A673 (cell line): ENCODE measurements at places on chromosomes 2 and 18. TPM values are rescaled to one million over a fixed set of nuclear protein-coding genes. Genes with fewer than 3 reads are reported as not detected.

FAM110C gene
- total RNA-seq, result 1.2 and 2.6 TPM in 2 replicates

UBR3 gene
- total RNA-seq, result 48.9 and 51.7 TPM in 2 replicates

DNA sequence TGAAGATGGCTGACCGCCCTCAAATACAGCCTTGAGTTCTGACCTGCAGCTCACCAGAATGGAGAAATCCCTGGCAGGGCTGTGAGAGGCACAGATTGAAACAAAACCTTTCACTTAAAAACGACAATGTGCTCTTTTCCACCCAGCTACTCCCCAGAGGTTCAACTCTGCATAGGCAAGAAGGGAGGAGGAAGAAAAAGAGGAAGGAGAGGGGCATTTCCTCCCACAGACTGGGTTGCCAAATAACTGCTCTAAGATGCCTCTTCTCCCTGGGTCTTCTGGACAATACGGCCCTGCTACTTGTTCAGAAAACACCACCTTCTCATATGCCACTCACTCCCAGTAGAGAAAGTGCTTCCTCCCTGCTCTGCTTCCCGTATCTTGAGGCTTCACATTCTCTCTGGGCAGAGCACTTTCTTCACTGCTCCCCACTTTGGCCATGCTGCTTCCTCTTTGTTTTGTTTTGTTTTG is 136.4 kb upstream of the SLC1A4 start:
- H3K27me3 ChIP-seq, result no peaks in the 10 kb centered on the region
- no peak overlapping the region for H3K27ac ChIP-seq
- H3K36me3 ChIP-seq, result no peaks in the 10 kb centered on the region
- no peak for DNase-seq
- peaks cover 5% of the 10 kb centered on the region for H3K4me1 ChIP-seq

DNA sequence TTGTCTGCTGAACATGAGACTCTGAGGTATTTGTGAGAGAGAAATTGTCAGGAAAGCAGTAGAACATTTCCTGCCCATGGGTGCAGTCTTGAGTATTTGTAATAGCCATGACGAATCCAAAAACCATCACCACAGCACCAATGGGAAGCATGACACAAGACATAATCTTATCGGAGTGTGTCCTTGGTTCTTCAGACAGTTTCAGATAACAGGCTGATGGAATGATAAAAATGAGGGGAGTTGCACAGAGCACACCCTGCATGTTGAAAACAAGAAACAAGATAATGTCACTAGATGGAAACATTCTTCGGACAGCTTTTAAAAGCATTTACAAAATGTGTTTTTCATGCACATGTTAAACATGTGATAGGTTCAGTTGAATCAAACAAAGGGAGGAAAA is 56.9 kb downstream of the SLC38A11 start:
- no peak overlapping the region for H3K27ac ChIP-seq
- H3K4me3 ChIP-seq, result no peak overlapping the region
- H3K36me3 ChIP-seq, result no peaks in the 10 kb centered on the region
- H3K4me1 ChIP-seq, result peaks cover 35% of the 10 kb centered on the region

GRCh38 chr2:232473467-232473890 is 14.2 kb downstream of the ECEL1 start:
- DNase-seq, result peak; percentile 79
- H3K27ac ChIP-seq, result no peak overlapping the region
- H3K4me1 ChIP-seq, result no peaks in the 10 kb centered on the region
- no peak overlapping the region for H3K4me3 ChIP-seq

LIPT1 gene
- 6.3 and 7.4 TPM in 2 replicates for total RNA-seq

- no peak overlapping the region for H3K4me3 ChIP-seq
- no peaks in the 10 kb centered on the region for H3K36me3 ChIP-seq
- no peaks in the 10 kb centered on the region for H3K27me3 ChIP-seq
These were observed 42.3 kb downstream of the GULP1 start for GRCh38 chr2:188333751-188334524.

MAP2 gene
- total RNA-seq, result 1.7 and 2.0 TPM in 2 replicates

- H3K36me3 ChIP-seq, result no peaks in the 10 kb centered on the region
- no peak overlapping the region for H3K27ac ChIP-seq
- no peak overlapping the region for H3K4me3 ChIP-seq
- no peaks in the 10 kb centered on the region for H3K27me3 ChIP-seq
- no peak for DNase-seq
- H3K4me1 ChIP-seq, result no peaks in the 10 kb centered on the region
These were observed 7.2 kb downstream of the BABAM2 start for GRCh38 chr2:27897717-27898116.

DNA sequence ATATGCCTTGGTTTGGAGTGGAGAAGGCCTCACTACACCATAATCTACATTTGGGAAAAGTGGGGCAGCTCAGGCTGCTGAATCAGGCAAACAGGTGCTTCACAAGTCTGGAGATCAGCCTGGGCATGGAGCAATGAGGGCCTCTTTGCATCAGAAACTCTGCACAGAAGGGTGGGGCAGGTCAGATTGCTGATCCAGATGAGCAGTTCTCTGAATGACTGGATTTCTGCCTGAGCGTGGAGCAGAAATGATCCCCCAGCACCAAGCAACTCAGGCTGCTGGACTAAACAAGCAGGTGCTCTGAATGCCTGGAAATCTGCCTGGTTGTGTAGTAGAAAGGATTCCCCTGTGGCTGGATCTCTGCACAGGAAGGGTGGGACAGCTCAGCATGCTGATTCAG is 605.3 kb upstream of the ZNF804A start:
- no peak for DNase-seq
- no peak overlapping the region for H3K27ac ChIP-seq
- no peaks in the 10 kb centered on the region for H3K27me3 ChIP-seq
- no peaks in the 10 kb centered on the region for H3K4me1 ChIP-seq
- no peaks in the 10 kb centered on the region for H3K36me3 ChIP-seq
- H3K4me3 ChIP-seq, result no peak overlapping the region

C2orf76 gene
- 11.1 and 13.4 TPM in 2 replicates for total RNA-seq

GALR1 gene
- total RNA-seq, result not detected in 2 replicates

DNA sequence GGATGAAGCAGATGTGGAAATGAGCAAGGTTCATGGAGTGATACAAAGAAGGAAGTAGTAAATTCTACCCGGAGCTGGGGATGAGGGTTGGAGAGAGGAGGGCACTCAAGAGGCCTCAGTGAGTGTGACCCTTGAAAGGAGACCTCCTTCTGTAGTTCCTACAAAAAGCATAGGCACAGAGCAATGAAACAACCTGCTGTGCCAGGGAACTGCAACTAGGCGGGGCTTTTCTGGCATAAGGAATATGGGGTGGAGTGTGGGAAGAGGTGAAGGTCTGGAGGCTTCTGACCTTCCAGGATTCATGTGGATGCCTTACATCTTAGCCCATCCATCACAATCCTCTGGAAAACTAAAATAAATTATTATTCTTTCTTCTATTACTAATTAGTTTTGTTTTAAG is 25.5 kb upstream of the PGAP1 start:
- no peak for DNase-seq
- H3K4me3 ChIP-seq, result no peak overlapping the region
- peaks cover 8% of the 10 kb centered on the region for H3K4me1 ChIP-seq
- H3K36me3 ChIP-seq, result no peaks in the 10 kb centered on the region
- H3K27ac ChIP-seq, result no peak overlapping the region

- no peak for DNase-seq
- no peak overlapping the region for H3K4me3 ChIP-seq
- H3K27ac ChIP-seq, result no peak overlapping the region
- no peaks in the 10 kb centered on the region for H3K4me1 ChIP-seq
- no peaks in the 10 kb centered on the region for H3K36me3 ChIP-seq
These were observed 72.5 kb downstream of the FAM210A start for GRCh38 chr18:13653746-13654433.

GRCh38 chr2:79162132-79162531 is 2.6 kb upstream of the REG3A start:
- H3K27me3 ChIP-seq, result peaks cover 3% of the 10 kb centered on the region
- no peaks in the 10 kb centered on the region for H3K4me1 ChIP-seq
- H3K36me3 ChIP-seq, result no peaks in the 10 kb centered on the region
- H3K27ac ChIP-seq, result no peak overlapping the region

GRCh38 chr2:189662669-189663226 is 1.5 kb downstream of the ASNSD1 start:
- peaks cover 9% of the 10 kb centered on the region for H3K4me1 ChIP-seq
- no peaks in the 10 kb centered on the region for H3K27me3 ChIP-seq
- no peak overlapping the region for H3K27ac ChIP-seq

DNA sequence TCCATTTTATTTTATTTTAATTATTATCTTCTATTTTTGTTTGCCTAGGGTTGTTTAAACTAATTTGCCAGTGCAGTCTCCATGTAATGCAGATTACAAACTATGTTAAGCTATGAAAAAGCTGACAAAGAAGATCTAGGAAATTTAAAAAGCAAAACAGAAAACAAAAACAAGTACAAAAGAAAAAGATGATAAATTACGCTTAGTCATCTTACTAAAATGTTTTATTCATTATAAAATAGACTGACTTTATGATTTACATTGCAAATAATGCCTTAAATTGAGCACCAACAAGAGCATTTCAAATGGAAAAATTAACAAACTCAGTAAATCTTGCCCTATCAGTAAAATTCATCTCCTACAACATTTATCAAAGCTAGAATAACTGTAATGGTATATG is 52.9 kb downstream of the LRPPRC start:
- H3K27me3 ChIP-seq, result no peaks in the 10 kb centered on the region
- H3K27ac ChIP-seq, result no peak overlapping the region
- H3K36me3 ChIP-seq, result peaks cover 59% of the 10 kb centered on the region

DNA sequence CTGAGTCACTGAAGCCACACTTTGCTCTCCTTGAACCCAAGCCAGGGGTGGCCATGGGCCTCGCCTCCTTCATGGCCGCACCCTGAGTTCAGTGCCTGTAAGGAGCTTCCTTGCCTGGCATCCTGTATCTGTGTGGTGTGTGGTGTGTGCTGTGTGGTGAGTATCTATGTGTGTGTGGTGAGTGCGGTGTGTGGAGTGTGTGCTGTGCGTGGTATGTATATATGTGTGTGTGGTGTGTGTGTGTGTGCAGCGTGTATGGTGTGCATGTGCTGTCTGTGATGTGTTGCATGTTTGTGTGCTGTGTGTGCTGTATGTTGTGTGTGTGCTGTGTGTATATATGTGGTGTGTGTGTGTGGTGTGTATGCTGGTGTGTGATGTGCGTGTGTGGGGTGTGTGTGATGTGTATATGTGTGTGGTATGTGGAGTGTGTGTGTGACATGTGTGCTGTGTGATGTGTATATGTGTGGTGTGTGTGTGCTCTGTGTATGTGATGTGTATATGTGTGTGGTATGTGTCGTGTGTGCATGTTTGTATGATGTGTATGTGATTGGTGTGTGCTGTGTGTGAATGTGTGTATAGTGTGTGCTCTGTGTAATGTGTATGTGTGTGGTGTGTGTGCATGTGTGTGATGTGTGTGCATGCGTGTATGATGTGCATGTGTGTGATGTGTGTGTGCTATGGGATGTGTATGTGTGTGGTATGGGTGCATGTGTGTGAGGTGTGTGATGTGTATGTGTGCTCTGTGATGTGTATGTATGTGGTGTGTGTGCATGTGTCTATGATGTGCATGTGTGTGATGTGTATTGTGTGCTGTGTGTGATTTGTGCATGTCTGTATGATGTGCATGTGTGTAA is 22.6 kb downstream of the PRELID3A start:
- peaks cover 3% of the 10 kb centered on the region for H3K36me3 ChIP-seq
- no peaks in the 10 kb centered on the region for H3K27me3 ChIP-seq
- DNase-seq, result no peak
- no peaks in the 10 kb centered on the region for H3K4me1 ChIP-seq

GRCh38 chr18:44258086-44258485 is 422.6 kb upstream of the SETBP1 start:
- no peaks in the 10 kb centered on the region for H3K36me3 ChIP-seq
- DNase-seq, result no peak
- no peak overlapping the region for H3K4me3 ChIP-seq

BBS5 gene
- 11.5 TPM in 2 replicates for total RNA-seq

- H3K4me1 ChIP-seq, result no peaks in the 10 kb centered on the region
- no peak overlapping the region for H3K4me3 ChIP-seq
- H3K27me3 ChIP-seq, result peaks cover 90% of the 10 kb centered on the region
- no peak overlapping the region for H3K27ac ChIP-seq
These were observed 20.6 kb downstream of the FIGN start for GRCh38 chr2:163715199-163715598.

UGT1A4 gene
- 0.11 TPM in 1 of 2 replicates, not detected in the other for total RNA-seq

EPB41L5 gene
- 25.8 and 26.5 TPM in 2 replicates for total RNA-seq

KCNK3 gene
- 0.13 and 0.31 TPM in 2 replicates for total RNA-seq
